ENCODE measurements at places on chromosomes 1 and 21. TPM values are rescaled to one million over a fixed set of nuclear protein-coding genes. Genes with fewer than 3 reads are reported as not detected.

The AQP10 gene
- total RNA-seq = not detected

DNA sequence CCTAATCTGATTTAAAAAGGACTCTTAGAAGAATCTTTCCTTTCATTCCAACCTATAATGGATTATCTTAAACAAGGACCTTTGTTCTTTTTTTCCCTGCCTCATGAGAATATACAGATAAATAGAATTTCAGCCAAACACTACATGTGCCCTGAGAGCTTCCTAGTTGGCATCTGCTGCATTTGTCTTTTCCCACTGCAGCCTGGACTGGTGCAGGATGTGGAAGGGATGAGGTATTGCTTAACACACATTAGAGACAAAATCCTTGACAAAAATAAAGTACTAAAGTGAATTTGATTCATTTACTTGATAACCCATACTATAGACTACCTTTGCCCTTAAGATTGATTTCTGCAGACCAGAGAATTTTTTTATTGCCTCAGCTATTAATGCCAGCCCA, 59.5 kb downstream of the PALMD start:
- no peak for DNase-seq

- DNase-seq = no peak
These were observed 24.6 kb upstream of the CASQ2 start for GRCh38 chr1:115793162-115793561.

DNA sequence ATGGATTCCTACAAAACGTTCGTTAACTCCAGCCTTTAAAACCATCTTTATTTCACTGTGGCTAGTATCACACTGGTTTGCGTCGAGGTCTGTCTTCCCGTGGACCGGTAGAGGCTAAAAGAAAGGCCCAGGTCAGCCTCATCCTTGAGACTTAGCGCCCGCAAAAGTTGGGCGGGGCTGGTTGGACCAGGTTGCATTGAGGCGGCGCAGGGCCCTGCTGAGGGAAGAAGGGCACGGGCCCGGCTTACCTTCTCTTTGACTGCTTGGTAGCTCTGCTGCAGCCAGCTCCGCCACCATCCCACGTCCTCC, 455 bp downstream of the BSDC1 start:
- DNase-seq = no peak

DNA sequence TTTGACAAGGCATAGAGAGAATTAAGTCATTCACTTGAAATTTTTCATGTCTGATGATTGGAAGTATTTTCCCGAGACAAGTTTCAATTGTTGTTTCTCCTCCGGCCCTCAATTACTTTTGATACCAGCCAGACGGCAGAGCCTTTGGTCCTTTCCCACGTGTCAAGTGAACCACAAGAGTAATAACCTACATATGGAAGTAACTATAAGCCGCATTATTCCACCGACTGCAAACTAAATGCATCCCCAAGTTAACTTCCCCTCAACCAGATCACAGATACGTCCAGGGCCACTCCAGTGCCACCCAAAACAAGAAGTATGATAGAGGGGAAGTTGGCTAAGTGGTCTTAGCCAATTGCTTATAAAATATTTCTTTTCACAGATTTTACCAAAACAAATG, 20.2 kb downstream of the COLGALT2 start:
- no peak for DNase-seq

- DNase-seq = no peak
These were observed 19.3 kb upstream of the ZNF326 start for GRCh38 chr1:89975540-89976125.

GRCh38 chr1:41385398-41386195, 24.4 kb downstream of the FOXO6 start:
- DNase-seq = no peak

DNA sequence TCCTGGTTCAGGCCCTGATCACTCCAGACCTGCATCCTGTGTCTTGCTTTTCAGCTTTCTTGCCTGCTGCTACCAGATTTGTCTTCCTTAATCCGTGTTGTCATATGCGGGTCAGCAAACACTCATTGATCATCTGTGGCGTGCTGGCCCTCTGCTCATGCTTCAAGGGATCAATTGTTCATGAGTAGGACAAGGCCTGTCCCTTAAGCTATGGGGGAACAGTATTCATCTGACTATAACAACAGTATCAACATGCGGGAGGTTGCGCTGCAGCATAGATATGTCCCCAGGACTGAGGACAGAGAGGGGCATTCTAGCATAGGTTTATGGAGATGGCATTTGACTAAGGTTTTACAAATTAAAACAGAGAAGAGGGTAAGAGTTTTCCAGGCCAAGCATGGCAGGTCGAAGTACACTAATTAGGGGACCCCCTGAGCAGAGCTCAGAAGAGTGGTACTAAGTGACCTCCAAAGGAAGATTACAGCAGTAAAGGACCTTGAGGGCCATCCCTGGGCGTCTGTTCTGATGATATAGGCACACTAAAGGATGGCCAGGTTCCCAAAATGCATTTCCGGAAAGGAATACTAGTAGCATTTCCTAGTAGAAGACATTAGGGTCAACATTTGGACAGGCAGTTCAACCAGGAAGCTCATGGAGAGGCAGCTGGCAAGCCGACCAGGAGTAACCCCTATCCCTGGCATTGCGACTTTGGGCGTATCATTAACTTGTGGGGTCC, 811 bp upstream of the ZNF672 start:
- DNase-seq = no peak

- DNase-seq = no peak
These were observed 478.1 kb downstream of the PLA2G4A start for GRCh38 chr1:187306710-187307415.

The RGS16 gene
- total RNA-seq = 58.9 TPM

The CDC42BPA gene
- 0.72 TPM for total RNA-seq

DNA sequence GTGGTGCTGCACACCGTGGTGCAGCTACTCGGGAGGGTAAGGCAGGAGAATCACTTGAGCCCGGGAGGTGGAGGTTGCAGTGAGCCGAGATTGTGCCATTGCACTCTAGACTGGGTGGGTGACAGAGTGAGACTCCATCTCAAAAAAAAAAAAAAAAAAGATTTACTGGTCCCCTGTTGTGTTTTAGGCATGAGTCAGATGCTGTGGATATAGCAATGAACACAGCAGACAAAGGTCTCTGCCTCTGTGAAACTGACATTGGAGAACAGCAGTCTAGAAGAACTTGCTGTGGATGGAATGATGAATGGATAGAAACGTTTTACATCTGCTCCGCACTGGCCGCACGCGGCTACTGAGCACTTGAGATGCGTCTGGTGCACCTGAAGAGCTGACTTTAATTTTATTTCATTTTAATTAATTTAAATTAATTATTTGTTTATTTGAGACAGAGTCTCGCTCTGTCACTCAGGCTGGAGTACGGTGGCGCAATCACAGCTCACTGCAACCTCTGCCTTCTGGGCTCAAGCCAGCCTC, 24.5 kb upstream of the EPHA2 start:
- no peak for DNase-seq

The GPR161 gene
- total RNA-seq = 0.48 TPM

The OR2W3 gene
- not detected for total RNA-seq

Measured in CD8-positive, alpha-beta memory T cell (primary cell).